ENCODE measurements at places on chromosomes 16 and 17. TPM values are rescaled to one million over a fixed set of nuclear protein-coding genes. Genes with fewer than 3 reads are reported as not detected.

DNA sequence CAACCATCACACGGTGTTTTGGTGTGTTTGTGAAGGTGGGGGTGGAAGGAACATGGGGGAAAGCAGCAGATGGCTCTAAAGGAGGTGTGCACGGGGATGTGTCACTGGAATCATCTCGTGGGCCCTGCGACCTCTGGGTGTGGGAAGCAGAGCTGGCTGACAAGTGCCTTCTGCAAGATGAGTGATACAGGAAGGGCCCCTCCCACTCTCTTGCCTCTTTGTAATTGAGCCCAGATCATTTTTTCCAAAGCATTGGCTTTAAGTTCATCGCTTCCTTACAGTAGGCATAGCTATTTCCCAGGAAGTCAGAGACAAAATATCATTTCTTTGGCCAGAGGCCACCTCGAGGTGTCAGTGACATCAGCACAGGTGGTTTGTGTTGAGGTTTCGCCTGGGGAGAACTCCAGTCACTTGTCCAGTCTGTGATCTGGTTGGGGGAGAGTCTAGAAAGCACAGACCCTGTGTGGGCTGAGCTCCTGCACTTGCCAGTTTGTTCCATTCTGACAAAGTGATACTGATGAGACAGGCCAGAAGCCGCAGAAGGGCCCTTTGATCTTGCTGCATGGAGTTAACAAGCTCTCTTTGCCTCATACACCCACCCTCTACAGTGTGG lies 20.6 kb upstream of the SNTB2 start:
- DNase-seq = peak; percentile 69

- no peak for DNase-seq
Observed at GRCh38 chr17:7323731-7324437, 5.3 kb downstream of the NEURL4 start.

DNA sequence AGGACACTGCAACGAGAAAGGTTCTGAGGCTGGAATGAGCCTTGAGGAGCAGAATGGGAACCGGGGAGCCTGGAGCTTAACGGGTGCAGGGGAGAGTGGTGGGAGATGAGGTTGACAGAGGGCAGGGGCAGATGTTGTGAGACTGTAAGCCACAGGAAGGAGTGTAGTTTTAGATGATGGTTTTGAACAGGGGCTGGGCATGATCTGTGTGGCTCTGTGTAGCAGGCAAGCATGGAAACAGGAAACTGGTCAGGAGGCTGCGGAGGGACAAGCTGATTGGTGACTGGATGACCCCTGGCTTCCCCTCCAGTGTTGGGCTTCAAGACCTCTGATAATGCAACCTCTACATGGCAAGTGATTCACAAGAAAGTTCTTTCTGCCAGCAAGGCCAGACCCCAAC lies 1.4 kb upstream of the CNGB1 start:
- no peak for DNase-seq

- DNase-seq = no peak
Observed at GRCh38 chr17:60383379-60383778, 8.6 kb downstream of the USP32 start.

GRCh38 chr17:15348021-15348420 lies 6.6 kb upstream of the TEKT3 start:
- peak; percentile 63 for DNase-seq

DNA sequence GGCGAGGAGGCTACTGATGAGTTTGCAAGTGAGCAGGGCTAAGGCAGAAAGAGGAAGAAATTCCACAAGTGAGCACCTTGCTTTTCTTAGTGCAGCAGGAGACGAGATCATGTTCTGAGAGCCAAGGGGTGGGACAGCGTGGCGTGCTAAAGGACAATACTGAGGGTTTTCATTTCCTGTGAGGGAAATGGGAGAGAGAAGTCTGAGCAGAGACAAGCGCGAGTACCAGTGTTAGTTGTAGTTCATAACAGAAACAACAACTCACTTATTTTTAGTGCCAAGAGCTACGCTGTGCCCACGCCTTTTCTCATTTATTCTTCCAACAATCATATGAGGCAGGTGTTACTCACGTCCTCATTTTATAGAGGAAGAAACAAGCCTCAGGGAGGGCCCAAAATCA lies 2.3 kb downstream of the SPACA3 start:
- DNase-seq = no peak

DNA sequence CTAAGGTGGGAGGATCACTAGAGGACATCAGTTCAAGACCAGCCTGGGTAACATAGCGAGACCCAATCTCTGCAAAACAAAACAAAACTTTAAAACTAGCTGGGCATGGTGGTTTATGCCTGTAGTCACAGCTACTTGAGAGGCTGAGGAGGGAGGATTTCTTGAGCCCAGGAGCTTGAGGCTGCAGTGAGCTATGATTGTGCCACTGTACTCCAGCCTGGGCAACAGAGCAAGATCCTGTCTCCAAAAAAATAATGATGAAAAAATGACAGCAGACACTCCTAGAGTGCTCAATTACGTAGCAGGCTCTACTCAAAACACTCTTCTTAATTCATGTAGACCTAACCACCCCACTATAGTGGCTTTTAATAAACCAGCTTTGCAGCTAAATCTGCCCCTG lies 12.9 kb downstream of the ERN2 start:
- DNase-seq = no peak

DNA sequence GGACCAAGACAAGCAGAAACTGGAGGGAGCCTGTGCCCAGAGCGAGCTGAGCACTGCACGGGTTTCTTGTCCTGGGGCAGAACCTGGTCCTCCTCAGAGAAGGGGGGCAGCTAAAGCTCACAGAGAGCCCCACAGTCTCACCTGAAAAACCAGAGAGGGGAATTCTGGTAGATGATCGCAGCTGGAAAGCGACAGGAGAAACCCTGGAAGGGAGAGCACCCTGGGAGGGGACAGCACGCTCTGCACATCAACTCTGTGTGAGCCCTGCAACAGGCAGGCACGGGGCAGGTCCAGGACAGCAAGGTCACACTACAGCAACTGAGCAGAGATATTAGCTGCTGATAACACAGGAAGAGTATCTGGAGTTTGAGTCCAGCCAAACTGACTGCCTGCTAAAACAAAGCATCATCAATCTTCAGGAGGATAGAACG lies 18.2 kb downstream of the ZCCHC14 start:
- DNase-seq = no peak

GRCh38 chr17:62966426-62967204 lies 580 bp downstream of the TANC2 start:
- DNase-seq = peak; percentile 22

DNA sequence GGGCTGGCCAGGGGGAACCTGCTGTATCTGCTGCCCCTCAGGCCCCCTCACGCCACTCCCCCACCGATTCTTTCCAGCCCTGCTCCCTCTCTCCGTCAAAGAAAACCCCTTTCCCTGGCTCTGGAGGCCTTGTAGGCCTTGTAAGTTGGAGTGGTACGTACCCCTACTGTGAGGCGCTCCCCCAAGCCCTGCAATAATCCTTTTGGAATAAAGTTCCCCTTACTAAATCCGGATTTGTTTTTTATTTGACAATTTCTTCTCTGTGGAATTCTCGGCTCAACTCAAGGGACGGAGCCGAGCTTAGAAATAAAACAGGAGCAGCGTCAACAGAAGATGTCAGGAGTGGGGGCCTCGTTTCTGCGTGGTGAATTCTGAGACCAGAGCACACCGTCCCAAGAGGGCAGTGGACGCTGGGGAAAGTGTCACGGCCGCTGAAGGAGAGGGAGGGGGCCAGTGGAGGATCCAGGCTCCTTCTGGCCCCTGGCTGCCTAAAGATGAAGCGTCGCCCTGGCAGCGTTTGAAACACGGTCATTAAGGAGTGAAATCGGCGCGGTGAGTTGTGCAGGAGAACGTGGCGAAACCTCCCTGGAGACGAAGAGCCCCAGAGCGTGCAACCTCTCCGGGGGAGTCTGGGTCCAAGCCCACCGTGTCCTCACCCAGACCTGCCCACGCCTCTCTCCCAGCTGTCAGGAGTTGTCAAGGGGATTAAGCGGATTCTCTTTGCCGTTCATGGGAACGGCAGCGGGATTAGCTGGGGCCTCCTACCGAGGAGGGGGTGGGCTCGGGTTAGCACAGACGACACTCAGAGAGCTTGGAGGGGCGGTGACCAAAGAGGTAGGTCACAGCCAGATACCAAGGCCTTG lies 47.0 kb downstream of the SLC7A5 start:
- DNase-seq = no peak

GRCh38 chr17:57447990-57448758 lies 191.9 kb downstream of the MSI2 start:
- DNase-seq = no peak

CDRT4 gene
- 0.49 TPM for total RNA-seq

SNX20 gene
- not detected for total RNA-seq

ANKRD11 gene
- total RNA-seq = 38.4 TPM
